ENCODE measurements at places on chromosomes 5 and 9.

DNA sequence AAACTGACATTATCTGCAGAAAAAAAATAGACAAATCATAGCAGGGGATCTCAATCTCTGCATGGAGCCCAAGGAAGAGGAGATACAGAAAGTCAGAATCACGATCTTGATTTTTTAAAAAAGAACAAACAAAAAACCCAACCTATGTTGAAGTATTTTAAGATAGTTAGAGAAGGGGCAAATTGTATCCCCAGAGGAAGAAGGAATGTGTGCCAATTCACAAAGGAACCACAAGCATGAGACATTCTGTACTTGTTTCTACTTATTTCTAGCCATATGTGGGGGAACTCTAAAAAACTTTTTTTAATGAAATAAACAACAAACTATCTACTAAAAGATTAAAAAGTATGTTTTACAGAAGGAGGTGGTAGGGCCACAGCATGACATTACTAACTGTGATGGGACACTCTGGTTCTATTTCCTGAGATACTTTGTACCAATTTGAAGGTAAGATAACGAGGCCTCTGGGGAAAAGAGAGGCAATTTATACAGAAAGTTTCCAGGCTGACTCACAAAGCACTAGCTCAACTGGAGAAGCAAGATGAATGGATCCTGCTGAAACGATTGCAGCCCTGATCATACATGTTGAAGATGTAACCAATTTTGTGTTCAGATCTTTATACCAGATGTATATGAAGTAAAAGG, 22.5 kb downstream of the RANBP3L start:
- DNase-seq: no peak

- no peak for DNase-seq
Measured at GRCh38 chr9:119689879-119690278, 320.6 kb upstream of the BRINP1 start.

GRCh38 chr9:83920469-83920926, 734 bp downstream of the KIF27 start:
- no peak for DNase-seq

DNA sequence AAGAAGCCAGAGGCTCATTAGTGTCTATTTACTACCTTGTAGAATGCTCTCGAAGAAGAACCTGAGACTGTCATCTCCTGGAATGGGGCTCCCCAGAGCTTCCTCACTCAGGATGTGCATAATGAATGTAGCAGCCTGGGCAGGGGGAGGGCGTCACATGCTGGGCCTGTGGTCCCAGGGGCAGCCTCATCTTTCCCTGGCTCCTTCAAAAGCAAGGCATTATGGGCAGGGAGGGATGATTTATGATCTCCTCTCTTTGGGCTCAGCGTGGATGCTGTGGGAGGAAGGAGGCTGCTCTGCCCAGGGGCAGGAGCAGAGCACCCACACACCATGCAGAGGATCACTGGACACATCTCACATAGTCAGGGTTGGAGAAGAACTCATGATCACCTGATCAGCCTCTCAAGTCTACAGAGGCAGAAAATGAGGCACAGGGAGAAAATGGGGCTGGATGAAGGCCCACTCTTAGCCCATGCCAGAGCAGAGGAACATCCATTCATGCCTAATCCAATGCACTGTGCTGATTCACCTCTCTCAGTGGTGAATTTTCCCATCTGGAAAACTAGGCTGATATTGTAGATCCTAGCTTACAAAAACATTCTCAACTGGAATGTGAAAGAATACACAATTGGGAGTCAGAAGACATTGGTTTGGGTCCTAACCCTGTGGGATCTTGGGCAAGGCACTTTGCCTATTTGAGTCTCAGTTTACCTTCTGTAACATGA, 173.7 kb downstream of the CARTPT start:
- DNase-seq: no peak

DNA sequence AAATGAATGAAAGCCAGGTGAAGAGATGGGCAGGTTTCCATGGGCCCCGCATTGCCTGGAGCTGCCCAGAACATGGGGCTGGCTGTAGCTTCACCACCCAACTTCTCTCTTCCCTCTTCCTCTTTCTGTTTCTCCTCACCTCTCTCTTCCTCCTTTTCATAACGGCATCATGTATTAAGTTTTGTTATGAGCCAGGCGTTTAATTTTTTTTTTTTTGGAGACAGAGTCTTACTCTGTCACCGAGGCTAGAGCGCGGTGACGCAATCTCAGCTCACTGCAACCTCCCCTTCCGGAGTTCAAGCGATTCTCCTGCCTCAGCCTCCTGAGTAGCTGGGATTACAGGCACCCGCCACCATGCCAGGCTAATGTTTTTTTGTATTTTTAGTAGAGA, 13.0 kb upstream of the SPINK4 start:
- no peak for DNase-seq
